ENCODE measurements at places on chromosomes 7 and 10.

DNA sequence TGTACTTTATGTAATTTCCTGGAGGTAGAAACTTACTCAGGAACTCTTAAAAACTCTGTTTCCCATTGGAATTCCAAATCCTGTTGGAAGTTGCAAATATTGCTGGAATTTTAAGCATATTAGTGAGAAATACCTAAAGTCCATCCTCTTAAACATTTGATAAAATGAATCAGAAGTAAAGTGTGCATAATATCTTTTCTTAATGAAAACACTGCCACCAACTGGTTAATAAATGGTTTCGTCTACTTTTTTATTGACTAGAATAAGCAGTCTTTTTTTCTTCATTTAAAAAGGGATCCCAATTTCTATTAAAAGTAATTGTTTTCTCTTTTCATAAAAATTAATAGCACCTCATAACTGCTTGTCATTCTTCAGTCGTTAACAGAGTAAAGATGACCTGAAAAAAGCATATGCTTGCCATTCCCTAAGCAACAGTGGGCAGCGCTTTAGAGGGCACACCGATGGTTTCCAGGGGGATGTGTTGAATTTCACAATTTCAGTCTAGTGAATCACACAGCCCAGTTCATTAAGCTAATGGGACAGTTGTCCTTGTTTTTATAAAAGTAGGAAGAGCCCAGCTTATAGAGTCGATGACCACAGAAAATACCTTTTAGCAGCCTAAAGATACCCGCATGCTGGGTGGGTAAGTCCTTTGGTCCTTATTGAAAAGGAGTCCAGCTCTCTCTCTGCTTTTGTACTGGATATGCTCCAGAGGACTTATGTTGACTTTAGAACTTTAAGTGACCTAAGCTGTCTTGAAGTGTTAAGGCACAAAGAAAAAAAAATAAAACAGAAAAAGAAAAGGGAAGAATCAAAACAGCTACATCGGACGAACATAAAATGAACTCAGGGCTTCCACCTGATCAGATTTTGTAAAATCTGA, 28.5 kb downstream of the NPS start:
- DNase-seq, result no peak

DNA sequence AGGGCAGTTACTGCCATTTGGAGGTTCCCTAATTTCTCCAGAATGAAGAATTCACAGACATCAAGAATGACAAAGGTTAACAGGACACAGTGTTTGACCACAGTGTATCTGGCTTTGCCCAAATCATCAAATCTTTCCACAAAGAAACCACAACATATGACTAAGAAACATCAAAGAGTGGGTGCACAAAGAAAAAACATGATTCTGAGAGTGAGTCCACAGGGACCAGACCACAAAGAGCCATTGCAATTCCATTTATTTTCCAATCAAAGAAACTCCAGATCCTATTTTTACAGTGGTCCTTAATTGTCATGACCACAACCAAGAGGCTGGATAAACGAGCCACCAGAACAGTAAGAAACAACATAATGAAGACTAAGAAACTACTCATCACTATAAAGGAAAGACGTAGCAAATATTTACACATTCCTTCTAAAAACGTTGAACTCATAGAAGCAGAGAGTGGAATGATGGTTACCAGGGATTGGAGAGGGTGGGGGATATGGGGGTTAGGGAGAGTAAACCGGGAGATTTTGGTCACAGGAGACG, 286.5 kb downstream of the DOCK4 start:
- DNase-seq, result no peak

- DNase-seq, result no peak
Observed at GRCh38 chr10:14162061-14162460, 168.7 kb downstream of the FRMD4A start.

GRCh38 chr7:67306331-67306730, 309.7 kb downstream of the TYW1 start:
- DNase-seq, result no peak

DNA sequence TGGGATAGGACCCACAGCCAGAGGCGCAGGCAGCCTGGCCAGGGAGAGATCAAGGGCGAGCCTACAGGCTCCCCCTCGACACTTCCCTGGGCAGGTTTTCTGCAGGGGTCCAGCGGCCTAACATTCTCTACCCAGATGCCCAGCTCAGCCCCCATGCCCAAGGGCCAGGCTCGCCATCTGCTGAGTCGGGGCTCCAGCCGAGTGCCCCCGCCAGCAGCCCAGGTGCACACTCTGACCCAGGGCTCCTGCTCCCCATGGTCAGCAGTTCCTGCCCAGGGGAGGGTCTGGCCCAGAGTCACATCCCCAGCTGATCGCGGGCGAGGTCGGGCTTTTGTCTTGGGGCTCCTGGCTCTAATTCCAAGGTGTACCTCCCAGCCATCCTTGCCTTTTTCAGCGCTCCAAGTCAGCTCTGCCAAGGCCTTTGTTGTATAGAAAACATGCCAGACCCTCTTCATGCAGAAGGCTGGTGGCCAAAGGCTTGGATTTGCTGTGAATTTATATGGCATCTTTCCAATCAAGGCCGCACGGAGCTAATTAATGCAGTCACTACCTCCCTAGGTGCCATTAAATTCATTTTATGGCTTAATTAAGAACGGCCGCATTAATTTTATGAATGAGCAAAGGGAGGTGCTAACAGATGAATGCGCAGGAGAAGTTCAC, 120.6 kb downstream of the LRRC18 start:
- no peak for DNase-seq

- DNase-seq, result no peak
Observed at GRCh38 chr10:90911133-90912051, 9.5 kb downstream of the ANKRD1 start.

- DNase-seq, result no peak
Observed at GRCh38 chr10:52220947-52221346, 93.1 kb upstream of the DKK1 start.

DNA sequence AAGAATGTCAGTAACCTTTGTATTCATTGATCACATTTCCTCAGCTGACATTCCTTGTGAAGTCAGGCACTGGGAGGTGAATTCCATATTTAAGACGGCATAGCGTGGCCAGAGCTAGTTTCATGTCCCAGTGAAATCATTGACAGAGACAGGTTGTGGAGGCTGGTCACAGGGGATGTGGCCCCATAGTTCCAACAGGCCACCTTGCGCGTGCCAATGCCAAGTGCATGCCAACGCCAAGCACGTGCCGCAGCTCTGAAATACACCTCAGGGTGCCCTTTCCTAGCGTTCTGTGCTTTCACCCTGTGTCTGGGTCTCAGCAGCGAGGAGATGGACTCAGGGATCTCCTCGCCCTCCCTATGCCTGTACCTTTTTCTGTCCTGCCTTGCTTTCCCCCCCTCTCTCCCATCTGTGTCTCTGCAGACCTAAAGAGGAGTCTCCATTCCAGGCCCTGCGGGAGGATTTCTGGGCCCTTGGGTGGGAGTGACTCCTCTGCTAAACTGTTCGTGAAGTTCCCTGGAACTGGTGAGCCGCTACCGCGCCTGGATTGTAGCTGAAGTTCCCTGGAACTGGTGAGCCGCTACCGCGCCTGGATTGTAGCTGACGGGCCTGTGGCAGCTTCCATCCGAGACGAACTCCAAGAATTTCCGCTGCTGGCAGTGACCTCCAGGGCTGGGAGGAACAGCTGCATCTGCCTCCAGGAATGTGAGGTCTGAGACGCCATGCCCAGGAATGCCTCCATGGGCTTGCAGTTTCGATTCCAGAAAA, 19.7 kb downstream of the AQP1 start:
- DNase-seq, result no peak

- DNase-seq, result no peak
Observed at GRCh38 chr7:29429401-29429800, 134.2 kb upstream of the PRR15 start.

- no peak for DNase-seq
Observed at GRCh38 chr10:123035467-123036086, 26.8 kb downstream of the ACADSB start.

DNA sequence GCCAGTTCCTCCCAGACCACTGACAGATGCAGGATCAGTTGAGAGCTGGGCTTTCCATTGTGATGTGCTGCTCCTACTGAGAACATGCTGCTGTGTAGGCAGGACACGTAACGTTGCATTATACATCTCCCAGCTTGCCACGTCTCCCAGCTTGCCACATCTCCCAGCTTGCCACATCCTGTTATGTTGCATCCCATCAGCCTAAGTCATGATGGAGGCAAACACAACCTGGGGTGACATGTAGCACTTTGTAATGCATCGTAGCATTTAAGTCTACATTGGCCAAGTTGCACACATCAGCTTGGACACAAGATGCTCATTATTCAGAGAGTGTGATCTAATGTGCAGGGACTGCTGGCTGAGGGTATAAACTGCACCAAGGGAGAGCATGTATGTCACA, 73.3 kb upstream of the CHCHD3 start:
- no peak for DNase-seq

DNA sequence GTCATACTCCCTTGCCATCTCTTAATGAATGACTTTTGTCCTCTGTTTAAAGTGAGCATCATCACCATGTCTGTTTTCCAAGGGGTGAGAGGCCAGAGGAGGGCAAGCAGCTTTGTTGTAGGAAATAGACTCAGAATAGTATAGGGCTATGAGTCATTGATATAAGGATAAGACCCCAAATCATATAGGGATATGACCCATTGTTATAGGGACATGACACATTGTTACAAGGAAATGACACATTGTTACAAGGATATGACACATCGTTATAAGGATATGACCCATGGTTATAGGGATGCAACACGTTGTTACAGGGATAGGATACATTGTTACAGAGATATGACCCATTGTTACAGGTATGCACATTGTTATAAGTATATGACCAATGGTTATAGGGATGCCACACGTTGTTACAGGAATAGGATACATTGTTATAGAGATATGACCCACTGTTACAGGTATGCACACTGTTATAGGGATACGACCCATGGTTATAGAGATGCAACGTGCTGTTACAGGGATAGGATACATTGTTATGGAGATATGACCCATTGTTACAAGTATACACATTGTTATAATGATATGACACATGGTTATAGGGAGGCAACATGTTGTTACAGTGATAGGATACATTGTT, 311.1 kb upstream of the ADARB2 start:
- no peak for DNase-seq

DNA sequence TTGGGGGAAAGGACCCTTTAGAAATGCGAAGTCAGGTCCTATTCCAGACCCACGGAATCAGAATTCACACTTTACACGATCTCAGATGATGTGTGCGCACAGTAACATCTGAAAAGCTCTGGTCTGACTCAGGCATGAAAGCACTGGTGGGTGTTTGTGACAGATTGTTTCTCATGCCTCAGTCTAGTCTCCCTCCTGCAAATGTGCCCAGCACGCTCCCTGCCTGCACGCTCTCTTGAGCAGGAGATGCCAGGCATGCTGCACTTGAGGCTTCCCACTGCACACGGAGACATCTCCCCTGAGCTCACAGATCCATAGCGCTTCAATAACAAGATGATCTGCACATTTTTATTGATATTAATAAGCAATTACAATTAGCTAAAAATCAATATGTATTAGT, 23.6 kb upstream of the ZNF37A start:
- no peak for DNase-seq

- no peak for DNase-seq
Observed at GRCh38 chr10:125799451-125800182, 23.4 kb downstream of the UROS start.

GRCh38 chr10:32060347-32060746, 4.1 kb upstream of the KIF5B start:
- DNase-seq, result no peak

GRCh38 chr10:74953214-74953613, 126.8 kb downstream of the KAT6B start:
- DNase-seq, result no peak
